ENCODE measurements at places on chromosomes 13 and 19.

- H3K27ac ChIP-seq: no peak overlapping the region
- H3K4me3 ChIP-seq: no peak overlapping the region
- no peaks in the 10 kb centered on the region for H3K4me1 ChIP-seq
Measured at GRCh38 chr13:87810391-87810801, 139.2 kb downstream of the SLITRK5 start.

DNA sequence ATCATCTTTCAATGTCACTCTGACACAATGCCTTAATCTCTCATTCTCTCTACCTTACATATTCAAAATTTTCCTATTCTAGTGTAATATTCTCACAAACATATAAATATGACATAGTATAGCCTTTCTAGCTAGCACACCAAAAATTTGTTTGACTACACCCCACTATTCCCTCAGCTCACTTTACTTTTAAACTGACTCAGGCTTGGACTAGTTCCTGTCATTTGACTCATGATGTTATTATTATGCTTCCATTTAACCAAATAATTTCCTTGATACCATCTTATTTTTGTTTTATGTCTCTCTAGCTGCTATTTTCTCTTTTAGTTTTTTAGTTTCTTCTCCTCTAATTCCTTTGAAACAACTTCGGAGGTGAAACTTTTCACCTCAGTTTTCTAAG is 1745.6 kb upstream of the PCDH20 start:
- no peak overlapping the region for H3K4me3 ChIP-seq
- H3K27me3 ChIP-seq: no peaks in the 10 kb centered on the region
- no peaks in the 10 kb centered on the region for H3K36me3 ChIP-seq
- H3K27ac ChIP-seq: no peak overlapping the region
- no peak for DNase-seq
- H3K4me1 ChIP-seq: no peaks in the 10 kb centered on the region

DNA sequence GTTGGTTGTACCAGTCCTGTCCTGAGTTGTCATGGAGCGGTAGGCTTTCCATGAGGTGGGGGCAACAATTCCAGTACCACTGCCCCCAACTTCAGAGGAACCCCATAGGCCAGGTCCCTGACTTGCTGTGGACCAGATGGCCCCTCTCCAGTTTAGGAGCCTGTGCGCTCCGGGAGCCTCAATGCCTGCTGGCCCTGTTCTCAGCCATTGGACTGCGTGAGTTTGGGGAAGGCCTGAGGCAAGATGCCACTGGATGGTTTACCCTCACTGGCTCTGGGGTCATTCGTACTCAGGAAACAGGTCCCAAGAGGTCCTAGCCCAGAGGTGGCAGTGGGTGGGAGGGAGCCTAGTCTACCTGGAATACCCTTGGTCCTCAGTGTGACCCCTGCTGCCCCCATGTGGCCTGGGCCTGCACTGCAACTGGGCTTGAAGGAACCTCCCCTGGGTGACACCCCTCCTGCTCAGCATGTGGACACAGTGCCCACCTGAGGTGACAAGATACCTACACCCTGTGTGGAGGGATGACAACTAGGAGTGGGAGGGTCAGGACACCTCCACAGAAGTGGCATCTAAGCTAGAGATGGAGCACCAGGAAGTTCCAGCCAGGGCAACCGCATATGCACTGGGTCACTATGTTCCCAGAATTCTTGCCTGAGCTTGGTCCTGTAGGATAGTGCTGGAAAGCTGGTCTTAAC is 6.0 kb upstream of the PRR19 start:
- no peaks in the 10 kb centered on the region for H3K27me3 ChIP-seq
- H3K4me3 ChIP-seq: no peak overlapping the region
- peaks cover 13% of the 10 kb centered on the region for H3K36me3 ChIP-seq
- H3K27ac ChIP-seq: no peak overlapping the region

GRCh38 chr13:111948811-111949210 is 118.1 kb upstream of the SOX1 start:
- no peaks in the 10 kb centered on the region for H3K4me1 ChIP-seq
- no peak overlapping the region for H3K4me3 ChIP-seq
- no peaks in the 10 kb centered on the region for H3K36me3 ChIP-seq
- DNase-seq: no peak
- no peak overlapping the region for H3K27ac ChIP-seq

- no peak for DNase-seq
- H3K27me3 ChIP-seq: no peaks in the 10 kb centered on the region
- no peak overlapping the region for H3K4me3 ChIP-seq
- H3K4me1 ChIP-seq: no peaks in the 10 kb centered on the region
- H3K36me3 ChIP-seq: no peaks in the 10 kb centered on the region
Measured at GRCh38 chr13:73810647-73811046, 323.6 kb downstream of the KLF12 start.

DNA sequence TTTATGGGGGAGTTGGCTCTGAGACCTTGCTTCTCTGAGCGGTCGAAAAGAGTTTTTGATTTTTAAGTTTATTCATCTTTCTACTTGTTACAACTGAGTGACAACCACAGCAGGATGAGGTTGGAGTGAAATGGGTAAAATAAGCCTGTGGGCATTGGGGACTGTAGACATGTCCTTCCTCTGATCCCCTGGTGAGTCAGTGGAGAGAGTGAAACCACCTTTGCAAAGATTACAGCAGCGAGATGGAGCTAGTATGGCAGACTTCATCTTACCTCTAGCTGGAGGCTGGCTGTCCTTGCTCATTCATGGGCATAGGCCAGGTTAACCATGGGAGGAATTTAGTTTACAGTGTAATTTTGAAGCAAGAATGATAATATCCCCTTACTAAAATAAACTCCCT is 30.9 kb upstream of the PSG9 start:
- H3K27me3 ChIP-seq: no peaks in the 10 kb centered on the region
- H3K27ac ChIP-seq: no peak overlapping the region
- no peak for DNase-seq
- no peak overlapping the region for H3K4me3 ChIP-seq
- H3K36me3 ChIP-seq: no peaks in the 10 kb centered on the region
- no peaks in the 10 kb centered on the region for H3K4me1 ChIP-seq

DNA sequence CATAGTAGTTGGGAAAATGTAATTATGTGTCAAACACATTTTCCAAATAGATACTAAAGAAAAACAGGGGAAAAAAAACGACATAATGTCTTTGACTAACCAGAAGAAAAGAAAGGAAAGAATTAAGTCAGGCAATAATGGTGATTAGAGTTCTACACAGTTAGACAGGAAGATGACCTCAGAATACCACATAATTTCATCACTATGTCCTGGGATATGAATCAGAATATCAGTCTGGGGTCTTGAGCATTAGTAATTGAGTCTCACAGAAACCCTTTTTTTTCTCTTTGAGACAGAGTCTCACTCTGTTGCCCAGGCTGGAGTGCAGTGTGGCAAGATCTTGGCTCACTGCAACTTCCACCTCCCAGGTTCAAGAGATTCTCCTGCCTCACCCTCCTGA is 503.4 kb downstream of the SLITRK1 start:
- no peak overlapping the region for H3K27ac ChIP-seq
- H3K4me3 ChIP-seq: no peak overlapping the region
- no peaks in the 10 kb centered on the region for H3K4me1 ChIP-seq
- H3K36me3 ChIP-seq: no peaks in the 10 kb centered on the region

GRCh38 chr13:29550430-29550988 is 45.0 kb downstream of the SLC7A1 start:
- no peak overlapping the region for H3K27ac ChIP-seq
- peaks cover 3% of the 10 kb centered on the region for H3K4me1 ChIP-seq
- no peak overlapping the region for H3K4me3 ChIP-seq
- DNase-seq: no peak
- H3K27me3 ChIP-seq: no peaks in the 10 kb centered on the region
- peaks cover 22% of the 10 kb centered on the region for H3K36me3 ChIP-seq

GRCh38 chr19:10617409-10618121 is 7.8 kb upstream of the SLC44A2 start:
- no peaks in the 10 kb centered on the region for H3K4me1 ChIP-seq
- no peak for DNase-seq
- H3K27me3 ChIP-seq: no peaks in the 10 kb centered on the region
- no peak overlapping the region for H3K27ac ChIP-seq

DNA sequence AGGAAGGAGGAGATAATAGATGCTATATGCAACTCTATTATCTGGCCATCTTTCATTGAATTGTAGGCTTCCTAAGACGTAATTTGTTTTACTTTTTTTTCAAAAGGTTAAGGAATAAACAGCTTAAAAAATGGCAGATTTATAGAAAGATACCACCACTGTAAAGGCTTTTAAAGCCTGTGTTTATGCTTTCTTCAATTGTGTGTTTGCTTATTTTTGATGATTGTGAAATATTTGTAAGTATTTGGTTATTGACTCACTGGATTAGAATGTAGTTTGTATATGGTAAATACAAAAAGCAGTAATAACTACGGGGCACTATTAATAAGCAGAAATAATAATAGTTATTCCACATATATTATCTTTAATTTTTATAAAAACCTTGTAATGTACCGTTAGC is 437.9 kb downstream of the KLF5 start:
- no peak overlapping the region for H3K4me3 ChIP-seq
- no peaks in the 10 kb centered on the region for H3K36me3 ChIP-seq
- no peak overlapping the region for H3K27ac ChIP-seq
- no peaks in the 10 kb centered on the region for H3K4me1 ChIP-seq
- no peaks in the 10 kb centered on the region for H3K27me3 ChIP-seq
- no peak for DNase-seq

DNA sequence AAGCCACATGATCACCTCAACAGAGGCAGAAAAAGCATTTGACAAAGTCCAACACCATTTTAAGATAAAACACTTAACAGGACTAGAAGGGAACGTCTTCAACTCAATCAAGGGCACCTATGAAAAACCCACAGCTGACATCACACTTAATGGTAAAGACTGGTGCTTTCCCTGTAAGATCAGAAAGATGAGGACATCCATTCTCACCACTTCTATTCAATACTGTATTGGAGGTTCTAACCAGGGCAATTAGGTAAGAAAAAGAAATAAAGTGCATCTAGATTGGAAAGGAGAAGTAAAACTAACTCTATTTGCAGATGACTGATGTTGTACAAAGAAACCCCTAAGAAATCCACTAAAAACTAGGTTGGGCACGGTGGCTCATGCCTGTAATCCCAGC is 11.2 kb upstream of the AKAP8 start:
- H3K27me3 ChIP-seq: no peaks in the 10 kb centered on the region
- no peaks in the 10 kb centered on the region for H3K4me1 ChIP-seq
- no peak for DNase-seq
- H3K27ac ChIP-seq: no peak overlapping the region
- H3K36me3 ChIP-seq: peaks cover 32% of the 10 kb centered on the region
